ENCODE measurements at places on chromosomes 2 and 18.

GRCh38 chr18:47209171-47209570 is 33.0 kb upstream of the IER3IP1 start:
- DNase-seq: no peak

DNA sequence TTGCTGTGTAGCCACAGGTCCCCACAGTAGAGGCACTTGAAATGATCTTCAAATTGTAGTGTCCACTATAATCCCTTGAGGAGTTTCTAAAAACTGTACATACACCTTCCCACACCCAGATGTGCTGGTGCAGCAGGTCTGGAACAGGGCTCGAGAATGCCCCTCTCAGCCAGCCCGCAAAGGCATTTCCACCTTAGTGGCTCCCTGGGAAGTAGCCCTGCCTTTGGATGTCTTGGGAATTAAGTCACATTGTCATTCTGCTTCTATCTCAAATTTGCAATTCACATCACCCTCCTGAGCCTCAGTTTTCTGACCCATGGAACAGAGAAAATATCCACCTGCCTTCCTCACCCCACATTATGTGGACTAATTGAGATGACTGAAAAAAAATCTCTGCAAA is 44.3 kb upstream of the TCF7L1 start:
- DNase-seq: no peak

GRCh38 chr2:135803278-135803677 is 33.7 kb downstream of the LCT start:
- no peak for DNase-seq

DNA sequence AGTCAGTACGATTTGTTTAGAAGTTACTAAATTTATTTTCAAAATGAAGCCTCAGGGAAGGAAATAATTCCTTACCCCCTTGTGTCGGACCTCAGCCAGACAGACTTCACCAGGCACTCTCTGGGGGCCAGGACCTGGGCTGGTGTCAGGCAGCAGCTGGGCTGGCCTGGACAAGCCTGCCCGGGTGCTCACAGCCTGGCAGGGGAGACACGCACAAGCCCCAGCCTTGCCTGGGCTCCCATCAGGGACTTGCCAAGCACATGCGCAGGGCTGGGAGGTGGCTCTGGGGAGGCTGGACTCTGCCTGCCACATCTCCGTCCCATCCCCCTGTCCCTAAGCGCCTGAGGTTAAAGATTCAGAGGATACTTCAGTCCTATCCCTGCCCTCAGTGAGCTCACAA is 56.8 kb upstream of the HS6ST1 start:
- DNase-seq: peak; percentile 47

GRCh38 chr2:172427990-172428831 is 825 bp downstream of the ITGA6 start:
- DNase-seq: peak; percentile 78

DNA sequence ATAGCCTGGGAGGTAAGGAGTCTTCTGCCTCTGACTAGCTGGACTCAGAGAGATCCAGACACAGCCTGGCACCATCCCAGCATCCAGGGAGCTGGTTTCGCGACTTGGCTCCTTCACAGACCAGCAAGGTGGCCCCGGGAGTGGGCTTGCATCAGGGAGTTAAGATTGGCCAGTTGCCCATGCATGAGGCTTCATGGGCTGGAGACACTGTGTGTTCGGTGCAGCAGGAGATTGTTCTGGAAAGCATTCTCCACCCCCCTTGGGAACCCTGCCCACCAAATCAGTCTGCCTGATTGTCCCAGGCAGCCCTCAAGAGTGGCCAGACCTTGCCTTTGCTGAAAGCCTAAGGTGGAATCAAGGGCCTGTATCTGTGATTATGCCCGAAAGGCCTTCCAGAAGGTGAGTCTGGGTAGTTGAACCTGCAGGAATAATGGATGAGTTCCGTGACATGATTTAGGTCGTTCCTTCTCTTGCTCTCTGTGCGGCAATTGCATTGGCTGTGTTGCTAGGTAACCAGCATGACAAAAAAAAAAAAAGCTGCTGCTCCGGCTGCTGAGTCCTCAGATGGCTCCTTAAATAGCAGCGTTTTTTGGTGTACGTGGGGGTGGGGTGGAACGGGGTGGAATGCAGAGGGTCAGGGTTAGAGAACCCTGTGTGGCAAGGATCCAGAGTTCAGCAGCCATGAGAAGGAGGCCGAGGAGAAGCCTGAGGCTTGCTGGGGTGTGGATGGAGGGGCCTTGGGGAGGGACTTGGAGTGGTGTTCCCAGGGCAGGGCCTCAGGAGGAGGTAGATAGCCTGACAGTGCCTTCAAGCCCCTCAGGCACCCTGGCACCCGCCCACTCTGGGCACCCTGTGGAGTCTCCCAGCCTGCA is 93.0 kb upstream of the MCFD2 start:
- peak; percentile 83 for DNase-seq

- DNase-seq: no peak
Measured at GRCh38 chr2:232649033-232649432, 15.6 kb downstream of the EFHD1 start.

GRCh38 chr2:3805201-3805939 is 102.0 kb downstream of the DCDC2C start:
- peak; percentile 79 for DNase-seq

- DNase-seq: peak; percentile 80
Measured at GRCh38 chr18:35582899-35583558, 1.5 kb downstream of the GALNT1 start.

DNA sequence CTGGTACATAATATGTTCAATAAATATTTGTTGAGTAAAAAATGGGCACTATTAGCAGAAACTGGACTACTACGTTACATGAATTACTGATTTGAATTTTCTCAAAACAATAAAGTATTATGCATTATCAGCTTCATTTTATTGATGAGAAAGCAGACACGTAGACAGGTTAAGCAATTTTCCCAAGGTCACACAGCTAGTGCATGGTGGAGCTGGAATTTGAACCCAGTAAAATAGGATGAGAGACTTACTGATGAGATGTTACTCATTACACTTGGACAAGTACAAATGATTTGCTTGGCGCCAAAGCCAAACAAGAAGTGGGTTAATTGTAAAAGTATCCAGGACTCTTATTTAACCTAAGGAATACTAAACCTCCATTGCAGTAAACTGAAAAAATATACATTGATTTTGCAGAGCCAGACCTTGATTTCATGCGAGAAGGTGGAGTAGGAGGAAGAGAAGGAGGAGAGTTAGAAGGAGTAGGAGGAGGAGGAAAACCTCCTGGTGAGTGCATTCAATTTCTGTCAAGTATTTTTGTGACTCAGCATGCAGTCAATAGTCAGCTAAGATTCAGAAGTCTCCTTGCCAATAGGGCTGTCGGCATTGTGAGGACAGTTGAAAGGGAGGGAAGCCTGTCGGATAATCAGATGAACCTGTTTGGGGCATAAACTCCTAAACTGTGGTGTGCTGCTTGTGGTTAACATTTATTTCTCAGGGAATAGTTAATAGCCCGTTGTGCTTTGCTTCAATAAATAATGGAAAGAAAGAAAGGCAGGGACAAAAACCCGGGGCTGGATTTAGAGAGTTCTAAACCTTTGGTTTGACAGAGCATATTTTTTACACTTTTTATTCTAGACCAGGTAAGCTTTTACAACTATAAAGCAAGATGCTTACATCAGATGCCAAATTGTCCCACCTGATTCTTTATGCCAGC is 77.0 kb upstream of the TACR1 start:
- DNase-seq: no peak

DNA sequence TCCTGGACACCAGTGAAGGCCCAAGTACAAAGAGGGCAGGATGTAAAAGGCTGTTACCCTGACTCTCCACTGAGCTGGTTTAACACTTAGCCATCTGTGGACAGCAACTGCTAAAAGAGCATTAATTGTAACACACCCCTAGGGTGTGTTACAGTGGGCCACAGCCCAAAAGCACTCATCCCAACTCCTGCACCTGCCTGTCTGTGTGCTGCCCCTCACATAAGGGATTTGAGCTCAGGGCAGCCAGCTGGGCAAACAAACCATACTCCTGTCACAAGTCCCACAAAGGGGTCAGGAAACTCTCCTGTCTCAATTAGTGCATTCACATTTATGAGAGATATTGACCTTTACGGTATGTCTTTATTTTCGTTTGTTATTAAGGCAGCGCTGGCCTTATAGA is 833.1 kb upstream of the NXPH2 start:
- DNase-seq: no peak

DNA sequence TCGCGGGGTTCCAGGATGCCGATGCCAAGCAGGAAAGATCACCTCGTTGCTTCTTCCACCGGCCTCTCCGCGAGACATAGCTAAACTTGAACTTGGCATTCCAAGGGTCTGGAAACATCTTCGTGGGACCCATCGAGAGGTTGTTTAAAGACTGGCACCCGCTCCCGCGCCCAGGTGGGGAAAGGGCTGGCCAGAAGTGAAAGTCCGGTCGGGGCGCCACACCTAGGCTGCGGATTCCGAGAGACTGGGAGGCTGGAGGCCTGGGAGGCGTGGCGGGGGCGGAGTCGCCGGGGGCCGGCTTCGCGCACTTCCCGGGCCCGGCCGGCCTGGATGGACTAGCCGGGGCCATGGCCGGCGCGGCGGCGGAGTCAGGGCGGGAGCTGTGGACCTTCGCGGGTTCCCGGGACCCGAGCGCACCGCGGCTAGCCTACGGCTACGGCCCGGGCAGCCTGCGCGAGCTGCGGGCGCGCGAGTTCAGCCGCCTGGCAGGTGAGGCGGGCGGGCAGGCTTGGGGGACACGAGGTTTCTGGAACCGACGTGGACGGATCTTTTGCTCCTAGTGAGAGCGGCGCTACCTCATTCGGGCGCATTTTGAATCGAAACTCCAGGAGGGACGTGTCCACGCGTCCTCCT is at the start of gene MOCOS:
TSS of gene MOCOS (plus strand) at position 305 of the 633 bp plus-strand sequence. CDS start at position 348, 43 bp downstream.
- peak; percentile 93 for DNase-seq

DNA sequence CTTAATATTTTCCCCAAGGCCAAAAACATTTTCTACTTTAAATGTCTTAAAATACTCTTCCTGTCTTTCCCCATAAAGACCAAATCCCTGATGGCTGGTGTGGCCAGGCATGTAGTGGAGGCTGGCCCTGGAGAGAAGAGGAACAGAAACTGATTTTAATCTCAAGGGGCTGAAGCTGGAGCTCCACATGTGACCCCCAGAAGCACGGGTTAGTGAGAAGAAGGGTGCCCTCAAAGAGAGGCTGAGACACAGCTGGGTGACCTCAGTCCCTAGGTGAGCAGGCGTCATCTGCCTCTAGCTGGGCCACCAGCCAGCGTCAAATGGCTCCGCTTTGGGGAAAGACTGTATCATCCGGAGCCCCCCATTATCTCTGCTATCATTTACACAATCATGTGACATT is 19.3 kb upstream of the TMEM18 start:
- DNase-seq: no peak

- DNase-seq: no peak
Measured at GRCh38 chr18:64519201-64519600, 370.3 kb upstream of the LINC00305 start.

- DNase-seq: peak; percentile 70
Measured at GRCh38 chr18:48161911-48162698, 231.6 kb upstream of the SMAD2 start.

DNA sequence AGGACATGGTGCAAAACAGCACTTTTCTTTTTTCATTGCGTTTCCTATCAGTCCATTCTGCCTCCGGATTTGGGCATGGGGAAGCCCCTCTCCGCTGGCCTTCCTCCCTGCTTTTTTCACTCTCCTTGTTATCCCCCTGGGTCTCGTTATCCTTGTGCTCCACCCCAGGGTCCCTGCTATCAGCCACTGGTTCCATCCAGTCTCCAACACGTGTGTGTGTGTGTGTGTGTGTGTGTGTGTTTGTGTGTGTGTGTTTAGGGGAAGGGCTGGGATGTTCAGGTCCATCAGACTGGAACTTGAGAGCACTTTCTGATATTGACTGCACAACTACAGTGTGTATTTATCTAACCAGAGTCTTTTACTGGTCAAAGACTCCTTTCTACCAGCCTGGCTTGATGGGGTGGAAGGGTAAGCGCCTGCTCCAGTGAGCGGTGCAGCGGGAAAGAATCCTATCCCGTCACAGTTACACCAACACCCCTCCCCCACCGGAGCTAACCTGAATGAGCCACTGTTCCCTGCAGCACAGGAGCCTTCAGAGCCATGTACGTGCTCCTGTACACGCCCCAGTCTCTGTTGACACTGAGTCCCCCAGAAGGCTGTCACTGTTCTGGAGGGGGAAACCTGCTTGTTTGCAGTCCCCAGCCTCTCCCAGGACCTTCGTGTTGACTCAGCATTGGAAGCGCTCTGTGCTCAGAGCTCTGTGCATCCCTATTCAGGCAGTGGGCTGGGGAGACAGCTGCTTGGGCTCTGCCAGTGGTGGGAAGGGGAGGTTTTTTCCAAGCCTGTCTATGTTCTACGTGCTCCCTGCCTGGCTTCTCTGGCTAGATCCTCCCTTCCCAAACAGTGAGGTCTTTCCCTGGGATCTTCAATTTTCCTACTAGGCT is 4.6 kb downstream of the INHA start:
- DNase-seq: peak; percentile 97

DNA sequence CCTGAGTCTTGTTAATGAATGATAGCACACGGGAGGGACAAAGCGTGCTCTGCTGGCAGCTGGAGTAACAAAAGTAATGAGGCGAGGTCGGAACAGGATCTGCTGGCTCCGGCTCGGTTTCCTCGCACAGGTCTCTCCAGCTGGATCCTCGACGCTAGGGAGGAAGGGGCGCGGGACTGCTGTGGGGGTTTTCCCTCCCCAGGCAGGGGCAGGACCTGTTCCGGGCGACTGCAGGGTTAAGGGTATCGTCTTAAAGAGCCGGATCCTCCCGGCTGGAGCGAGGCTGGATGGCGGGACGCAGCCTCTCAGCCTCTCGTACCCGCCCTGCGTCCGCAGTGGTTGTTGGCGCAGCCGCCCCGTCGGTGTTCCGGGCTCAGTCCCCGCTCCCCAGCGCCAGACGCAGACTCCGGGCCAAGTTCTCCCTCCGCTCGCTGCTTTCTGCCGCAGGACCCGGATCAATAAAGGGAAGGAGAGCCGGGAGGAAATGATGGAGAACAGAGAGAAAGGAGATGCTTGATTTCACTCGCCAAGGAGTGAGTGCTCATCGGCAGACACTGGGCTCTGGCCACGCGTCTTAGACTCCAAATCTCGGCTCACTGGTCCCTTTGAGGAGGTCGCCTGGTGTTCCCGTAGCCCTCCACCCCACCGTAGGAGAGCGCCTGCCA is 1.1 kb upstream of the LIPG start:
- DNase-seq: peak; percentile 61

GRCh38 chr2:74560591-74560990 is 6.1 kb downstream of the DOK1 start:
- DNase-seq: peak; percentile 77

DNA sequence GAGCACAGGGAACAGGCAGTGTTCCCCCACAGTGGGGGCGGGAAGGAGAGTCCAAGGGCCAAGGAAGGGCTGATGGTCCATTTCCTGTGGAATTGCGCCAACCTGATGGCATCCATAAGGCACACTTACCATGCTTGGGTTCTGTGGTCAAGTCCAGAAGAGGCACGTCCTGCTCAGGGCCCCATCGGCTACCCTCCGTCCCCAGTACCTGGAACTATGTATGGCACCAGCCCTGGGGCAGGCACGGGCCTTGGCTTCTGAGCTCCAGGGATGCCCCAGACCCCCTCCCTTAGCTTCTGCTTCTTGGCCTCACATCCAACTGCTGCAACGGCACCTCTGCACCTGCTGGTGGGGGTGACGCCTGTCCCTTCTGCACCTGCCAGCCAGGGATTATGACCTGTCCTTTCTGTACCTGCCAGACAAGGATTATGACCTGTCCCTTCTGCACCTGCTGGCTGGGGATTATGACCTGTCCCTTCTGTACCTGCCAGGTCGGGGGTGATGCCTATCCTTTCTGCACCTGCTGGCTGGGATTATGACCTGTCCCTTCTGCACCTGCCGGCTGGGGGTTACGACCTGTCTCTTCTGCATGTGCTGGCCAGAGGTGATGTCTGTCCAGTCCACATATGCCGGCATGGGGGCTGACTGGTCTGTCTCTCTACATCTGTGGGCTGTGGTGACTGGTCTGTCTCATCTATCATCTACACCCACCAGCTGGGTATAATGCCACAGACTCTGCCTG is 45.4 kb upstream of the SNTG2 start:
- DNase-seq: peak; percentile 32

GRCh38 chr2:72289283-72289682 is 141.6 kb upstream of the CYP26B1 start:
- DNase-seq: no peak
